Frontal cortex (tissue), 4 donors: ENCODE measurements at places on chromosomes 7 and 10.

DNA sequence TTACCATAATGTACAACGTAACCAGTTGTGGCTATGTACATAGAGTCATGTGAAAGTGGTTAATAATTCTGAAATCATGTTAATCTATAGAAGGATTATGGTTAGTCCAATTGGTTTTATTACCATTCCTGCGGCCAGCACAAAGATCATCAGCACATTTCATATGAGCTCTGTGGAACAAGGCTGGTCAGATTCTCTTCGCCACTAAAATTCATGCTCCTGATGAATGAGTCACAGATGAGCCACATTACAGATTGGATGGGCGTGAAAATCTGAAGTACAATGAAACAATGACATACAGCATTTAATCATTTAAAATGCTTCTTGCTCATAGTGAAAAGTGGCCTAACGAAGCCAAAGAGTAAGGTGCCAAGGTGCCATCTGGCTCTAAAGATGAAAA lies 716.2 kb upstream of the PHF14 start:
- DNase-seq, result no peak

GRCh38 chr7:87267239-87267900 lies 47.8 kb upstream of the TMEM243 start:
- DNase-seq, result no peak

DNA sequence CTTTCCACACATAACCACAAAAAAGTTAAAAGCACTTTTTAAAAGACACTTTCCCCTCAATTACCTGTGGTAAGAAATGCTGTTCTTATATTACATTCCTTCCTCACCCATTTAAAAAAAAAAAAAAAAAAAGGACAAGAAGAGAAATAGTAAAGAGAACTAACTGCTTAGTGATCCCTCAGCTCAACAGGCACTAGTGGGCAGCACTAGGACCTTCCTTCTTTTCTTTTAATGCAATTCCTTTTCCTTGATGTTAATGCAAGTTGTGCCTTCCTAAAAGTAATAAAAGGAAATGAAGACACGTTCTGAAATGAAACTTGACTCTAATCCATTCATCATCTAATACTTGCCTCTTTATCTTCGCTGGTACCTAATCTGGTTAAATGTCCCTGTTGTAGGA lies 189.7 kb downstream of the TCF7L2 start:
- DNase-seq, result no peak

DNA sequence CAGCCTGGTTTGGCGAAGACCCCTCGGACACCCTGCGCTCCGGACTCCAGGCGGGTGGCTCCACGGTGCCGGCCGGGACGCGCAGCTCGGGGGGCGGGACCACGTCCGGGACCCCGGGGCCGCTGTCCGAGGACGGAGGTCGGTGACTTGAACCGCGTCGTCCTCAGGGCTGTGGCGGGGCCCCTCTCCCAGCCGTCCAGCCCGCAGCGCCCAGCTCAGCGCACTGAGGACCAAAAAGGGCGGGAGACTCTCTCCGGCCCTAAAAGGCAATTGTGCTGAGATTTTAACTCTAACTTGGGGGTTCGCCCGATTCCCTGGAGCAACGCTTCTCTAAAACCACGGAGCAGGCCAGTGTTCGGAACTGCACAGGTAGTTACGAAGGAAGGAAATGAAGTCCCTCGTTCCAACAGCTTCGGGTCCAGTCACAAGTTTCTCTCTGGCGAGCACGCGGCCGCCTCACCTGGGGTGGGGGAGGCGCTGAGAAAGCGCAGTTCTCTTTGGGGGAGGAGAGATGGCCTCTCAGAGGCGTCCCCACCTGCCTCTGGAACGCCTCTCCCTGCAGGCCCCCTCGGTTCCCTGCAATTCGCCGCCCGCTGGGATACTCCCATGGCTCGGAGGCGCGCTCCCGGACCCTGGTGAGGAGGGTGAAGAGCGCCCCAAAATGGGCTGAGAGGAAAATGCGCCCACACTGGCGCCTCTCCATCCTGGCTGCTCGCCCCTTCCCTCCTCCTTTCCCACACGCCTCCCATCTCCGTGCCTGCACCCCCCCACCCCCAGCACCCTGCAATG lies 352.7 kb downstream of the DNAJB6 start:
- no peak for DNase-seq

DNA sequence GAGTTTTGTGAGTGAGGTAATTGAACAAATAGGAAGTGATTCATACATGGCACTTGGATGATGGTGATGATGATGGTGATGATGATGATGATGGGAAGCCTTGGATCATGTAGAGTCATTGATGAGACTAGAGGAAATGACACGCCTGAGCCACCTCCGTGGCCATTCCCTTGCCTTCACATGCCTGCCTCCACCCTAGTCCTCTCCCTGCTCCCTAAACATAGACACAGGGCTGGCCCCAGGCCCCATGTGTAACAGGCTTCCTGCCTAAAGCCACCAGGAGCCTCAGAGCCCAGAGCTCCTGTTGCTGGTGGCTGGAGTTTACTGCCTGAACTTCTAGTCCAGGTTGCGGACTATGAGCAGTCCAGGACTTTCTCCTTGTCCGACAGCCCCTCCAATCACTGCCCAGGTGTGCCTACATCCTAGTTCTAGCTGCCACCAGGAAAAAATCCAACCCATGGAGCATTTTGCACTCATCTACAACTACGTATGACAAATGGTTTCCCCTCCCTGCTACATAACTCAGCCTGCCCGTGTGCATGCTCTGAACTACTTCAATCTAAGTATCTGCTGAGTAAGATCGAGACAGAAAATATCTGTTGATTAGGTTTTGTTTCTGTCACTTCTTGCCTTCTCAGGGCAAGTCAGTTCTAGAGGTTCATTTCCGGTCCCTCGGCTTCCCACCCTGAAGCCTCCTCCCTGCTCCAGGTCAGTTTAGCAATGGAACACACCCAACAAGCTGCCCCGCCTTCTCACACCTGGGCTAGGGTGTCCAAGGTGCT lies 35.5 kb upstream of the KDM7A start:
- DNase-seq, result no peak

GRCh38 chr7:73717025-73717807 lies 2.3 kb downstream of the STX1A start:
- no peak for DNase-seq

DNA sequence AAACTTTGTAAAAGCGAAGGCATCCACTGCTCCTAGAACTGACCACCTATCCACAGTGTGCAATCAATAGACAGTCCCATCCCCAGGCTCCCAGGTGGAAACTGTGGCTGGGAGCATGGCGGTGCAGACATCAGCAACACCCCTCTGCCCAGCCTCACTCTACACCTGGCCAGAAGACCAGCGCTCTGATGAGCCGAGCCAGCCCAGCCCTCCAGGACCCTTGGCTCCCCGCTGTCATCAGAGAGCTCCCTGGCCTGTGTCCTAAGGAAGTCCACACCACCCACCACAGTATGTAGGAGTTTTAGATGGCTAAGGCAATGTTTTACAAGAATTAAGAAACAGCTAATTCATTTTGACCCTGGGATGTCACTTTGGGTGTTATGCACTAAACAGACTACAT lies 81.0 kb downstream of the VOPP1 start:
- no peak for DNase-seq

- no peak for DNase-seq
Measured at GRCh38 chr10:88651101-88651551, 13.1 kb upstream of the LIPF start.

- DNase-seq, result peak; percentile 98
Measured at GRCh38 chr7:158587162-158588084, at the start of gene PTPRN2. Gene PTPRN2 (minus strand): TSS chr7:158587823.

DNA sequence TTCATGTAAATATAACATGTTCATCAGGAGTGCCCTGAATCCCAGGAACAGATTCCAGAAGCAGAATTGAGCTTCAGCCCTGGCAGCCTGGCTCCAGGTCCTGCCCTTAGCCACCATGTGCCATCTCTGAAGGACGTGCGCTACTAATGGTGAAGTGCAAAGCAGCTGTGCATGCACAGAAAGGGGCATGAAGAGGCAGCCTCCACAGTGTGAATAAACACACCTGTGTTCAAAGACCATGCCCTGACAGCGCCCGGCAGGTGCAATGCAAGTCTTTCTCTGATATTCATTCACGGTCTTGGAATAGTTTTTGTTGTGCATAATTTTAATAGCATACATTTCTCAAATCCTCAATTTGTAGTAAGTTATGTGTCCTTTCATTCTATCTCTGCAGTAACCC lies 250.4 kb upstream of the TCERG1L start:
- no peak for DNase-seq
